ENCODE measurements at places on chromosomes 1 and 21. TPM values are rescaled to one million over a fixed set of nuclear protein-coding genes. Genes with fewer than 3 reads are reported as not detected.

Gene EPHA2
- 68.4 TPM for total RNA-seq

DNA sequence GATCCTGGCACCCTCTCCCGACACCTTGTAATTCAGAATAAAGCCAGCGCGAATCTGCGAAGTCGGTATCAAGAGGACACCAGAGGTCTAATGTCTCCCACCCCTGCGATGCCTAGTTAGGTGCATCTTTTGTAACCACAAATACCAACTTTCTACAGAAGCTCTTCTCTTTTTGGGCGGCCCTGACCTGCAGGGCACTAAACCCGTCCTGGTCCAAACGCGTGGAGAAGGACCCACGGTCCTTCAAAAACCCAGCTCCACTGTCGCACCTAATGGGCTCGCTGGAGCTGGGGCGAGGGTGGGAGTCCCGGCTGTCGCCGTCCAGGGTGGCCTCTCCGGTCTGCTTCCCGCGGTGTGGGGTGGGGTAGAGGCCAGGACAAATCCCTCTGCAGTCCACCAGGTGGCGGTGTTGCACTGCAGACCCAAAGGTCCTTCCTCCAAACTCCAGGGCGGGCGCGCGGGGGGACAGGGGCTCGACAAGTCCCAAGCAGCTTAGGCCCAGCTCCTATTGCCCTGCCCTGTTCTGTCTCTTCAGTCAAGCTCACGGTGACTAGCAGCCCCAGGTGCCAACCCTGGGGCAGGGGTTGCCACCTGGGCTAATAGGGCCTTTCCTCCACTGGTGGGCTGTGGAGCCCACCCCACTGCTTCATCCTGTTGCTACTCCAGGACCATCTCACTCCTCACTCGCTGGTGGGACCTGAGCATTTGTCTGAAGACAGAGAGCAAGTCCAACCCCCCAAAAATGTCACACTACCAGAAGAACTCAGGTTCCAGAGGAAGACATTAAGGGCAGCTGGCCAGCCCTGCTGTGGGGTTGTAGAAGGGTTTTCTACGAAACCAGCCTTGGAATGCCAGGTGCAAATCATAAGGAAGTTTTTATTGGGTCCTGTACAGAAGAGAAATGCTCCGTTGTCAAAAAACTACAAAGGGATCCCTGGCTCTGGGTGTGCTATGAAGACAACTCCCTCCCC lies 2.8 kb downstream of the HES3 start:
- DNase-seq = peak; percentile 67

Gene FMO2
- not detected for total RNA-seq

- peak; percentile 25 for DNase-seq
Measured at GRCh38 chr1:37795340-37796125, 1.9 kb downstream of the MANEAL start.

Gene NGF
- 1.3 TPM for total RNA-seq

DNA sequence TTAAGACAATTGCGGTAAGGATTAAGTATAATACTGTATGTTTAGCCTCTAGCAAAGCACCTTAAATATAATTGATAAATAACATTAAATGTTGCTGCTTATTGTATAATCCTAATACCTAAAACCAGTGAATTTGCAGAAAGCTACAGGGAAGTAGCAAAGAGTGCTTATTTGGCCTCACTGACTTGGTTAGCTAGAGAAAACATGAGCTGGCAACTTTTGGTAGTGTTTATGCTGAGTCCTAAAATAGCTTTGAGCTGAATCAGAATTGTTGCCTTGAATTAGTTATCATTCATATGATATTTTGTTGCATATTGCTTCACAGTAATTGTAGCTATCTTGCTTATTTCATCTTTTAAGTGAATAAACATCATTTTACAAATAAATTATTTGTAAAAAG lies 3.5 kb downstream of the TRIM67 start:
- DNase-seq = no peak

- no peak for DNase-seq
Measured at GRCh38 chr21:41667136-41667535, 99.7 kb downstream of the RIPK4 start.

DNA sequence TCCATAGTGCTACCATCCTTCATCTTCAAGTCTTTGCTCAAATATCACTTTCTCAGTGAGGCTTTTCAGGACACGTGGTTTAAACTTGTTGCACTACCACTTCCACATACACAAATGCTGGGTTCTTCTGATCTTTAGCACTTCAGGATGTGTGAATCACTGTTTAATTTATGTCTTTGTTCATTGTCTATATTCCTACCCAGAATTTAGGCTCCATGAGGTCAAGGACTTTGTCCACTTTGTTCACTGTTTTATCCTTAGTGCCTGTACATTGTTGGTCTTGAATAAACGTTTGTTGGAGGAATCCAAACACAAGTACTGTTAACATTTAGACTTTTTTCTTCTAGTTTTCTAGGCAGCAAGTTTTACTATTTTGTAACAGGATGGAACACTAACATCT lies 42.6 kb upstream of the RALGPS2 start:
- no peak for DNase-seq

Gene KCNJ6
- total RNA-seq = not detected

GRCh38 chr1:151989211-151989862 lies 4.3 kb downstream of the S100A10 start:
- DNase-seq = peak; percentile 99

Gene RGS4
- 10.4 TPM for total RNA-seq

- DNase-seq = no peak
Measured at GRCh38 chr1:206797534-206798383, 25.5 kb upstream of the IL10 start.

Gene NBPF11
- 2.5 TPM for total RNA-seq

GRCh38 chr1:206628916-206629315 lies 6.4 kb upstream of the DYRK3 start:
- DNase-seq = no peak

Gene SLC2A5
- total RNA-seq = not detected

DNA sequence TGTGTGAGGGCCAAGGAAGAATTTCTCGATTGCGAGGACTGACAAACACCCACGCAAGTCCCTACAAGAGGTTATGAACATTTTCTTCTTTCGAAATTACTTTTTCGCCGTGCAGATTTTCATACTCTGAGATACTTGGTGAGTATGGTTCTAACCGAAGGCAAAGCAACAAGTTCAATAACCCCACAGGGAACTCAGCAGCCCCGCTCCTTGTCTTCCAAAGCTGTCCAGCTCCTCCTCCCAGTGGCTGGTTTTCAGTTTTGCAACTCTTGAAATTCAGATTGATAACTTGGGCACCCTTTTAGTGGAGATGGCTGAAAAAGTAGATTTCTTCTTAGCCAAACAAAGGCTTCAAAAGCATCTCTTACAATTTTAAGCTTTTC lies 154.4 kb downstream of the SETD4 start:
- no peak for DNase-seq

DNA sequence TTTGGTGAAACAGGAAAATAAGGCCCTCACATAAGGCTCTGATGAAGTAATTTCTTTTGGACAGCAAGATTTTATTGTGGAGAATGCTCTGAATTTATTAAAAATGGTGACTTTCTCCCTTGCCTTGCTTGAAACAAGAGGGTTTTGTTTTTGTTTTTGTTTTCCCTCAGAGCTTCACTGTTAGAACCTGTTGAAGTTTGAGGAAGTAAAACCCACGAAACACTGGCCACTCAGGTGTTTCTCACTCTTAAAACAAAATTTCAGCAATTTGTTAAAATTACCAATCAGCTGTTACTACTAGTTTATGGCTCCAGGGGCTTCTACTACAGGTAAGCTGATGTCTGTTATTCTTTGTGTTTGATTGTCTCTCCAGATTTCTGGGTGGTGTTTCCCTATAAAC lies 112.6 kb upstream of the B3GALT2 start:
- DNase-seq = no peak

GRCh38 chr1:187721216-187721615 lies 892.5 kb downstream of the PLA2G4A start:
- DNase-seq = no peak

- DNase-seq = peak; percentile 98
Measured at GRCh38 chr1:235011599-235012435, 116.8 kb downstream of the TOMM20 start.

- no peak for DNase-seq
Measured at GRCh38 chr1:226977643-226978431, 37.7 kb downstream of the COQ8A start.

DNA sequence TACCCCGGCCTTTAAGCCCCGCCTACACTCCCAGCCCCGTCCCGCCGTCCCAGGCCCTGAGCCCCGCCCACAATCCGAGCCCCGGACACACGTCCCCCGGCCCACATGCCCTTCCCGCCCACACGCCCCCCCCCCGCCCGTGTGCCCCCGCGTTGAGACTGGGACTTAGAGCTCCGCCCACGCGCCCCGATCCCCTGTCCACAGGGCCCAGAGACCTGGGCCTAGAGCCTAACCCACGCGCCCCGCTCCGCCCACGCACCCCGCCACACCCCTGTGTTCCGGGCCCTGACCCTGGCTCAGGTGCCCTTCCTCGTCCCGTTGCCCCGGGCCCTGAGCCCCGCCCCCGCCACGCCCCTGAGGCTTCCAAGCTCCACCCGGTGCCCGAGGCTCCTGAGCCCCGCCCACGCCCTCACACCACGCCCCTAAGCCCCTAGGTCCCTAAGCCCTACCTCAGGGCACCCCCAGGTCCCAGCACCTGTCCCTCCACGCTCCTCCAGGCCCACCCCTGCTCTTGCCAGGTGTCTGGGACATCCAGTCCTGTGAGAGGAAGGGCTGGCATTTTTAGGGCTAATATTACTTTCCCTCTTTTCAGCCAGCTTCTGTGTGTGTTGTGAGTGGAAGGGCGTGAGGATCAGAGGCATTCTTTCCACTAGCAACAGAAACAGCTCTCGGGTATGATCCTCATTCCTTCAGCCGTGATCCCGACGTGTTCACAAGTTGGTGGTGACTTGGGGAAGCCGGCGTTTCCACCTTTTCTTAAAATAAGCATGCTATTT lies 552 bp upstream of the GPR157 start:
- peak; percentile 90 for DNase-seq

Gene VHLL
- total RNA-seq = not detected

Gene THEM5
- total RNA-seq = not detected

DNA sequence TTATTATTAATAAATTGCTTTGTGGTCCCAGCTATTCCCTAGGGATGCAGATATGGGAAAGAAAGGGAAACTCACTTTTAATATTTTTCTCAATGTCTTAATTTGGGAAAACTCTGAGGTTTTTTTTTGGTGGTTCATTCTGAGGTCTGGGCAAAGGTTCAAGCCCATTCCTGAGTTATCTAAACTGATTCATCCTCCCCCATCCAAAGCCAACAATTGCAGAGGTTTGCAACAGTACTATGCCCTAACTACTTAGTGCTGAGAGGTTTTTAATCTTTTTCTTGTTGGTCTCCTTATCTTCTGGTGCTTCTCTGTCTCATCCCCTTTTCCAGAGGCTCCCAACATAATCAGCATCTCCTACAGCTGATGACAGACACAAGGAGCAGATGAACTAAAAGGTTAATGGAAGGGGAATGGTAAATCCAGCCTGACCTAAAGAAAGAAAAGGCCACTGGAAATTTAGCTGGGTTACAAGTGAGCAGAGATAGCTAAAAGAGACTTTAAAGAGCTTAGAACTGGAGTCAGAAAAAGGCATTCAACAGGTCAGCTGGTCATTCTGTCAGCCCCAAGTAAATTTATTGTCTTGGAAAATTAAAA lies 390.4 kb downstream of the TGFB2 start:
- DNase-seq = peak; percentile 43

GRCh38 chr1:159896546-159896930 lies 3.4 kb downstream of the CFAP45 start:
- no peak for DNase-seq

DNA sequence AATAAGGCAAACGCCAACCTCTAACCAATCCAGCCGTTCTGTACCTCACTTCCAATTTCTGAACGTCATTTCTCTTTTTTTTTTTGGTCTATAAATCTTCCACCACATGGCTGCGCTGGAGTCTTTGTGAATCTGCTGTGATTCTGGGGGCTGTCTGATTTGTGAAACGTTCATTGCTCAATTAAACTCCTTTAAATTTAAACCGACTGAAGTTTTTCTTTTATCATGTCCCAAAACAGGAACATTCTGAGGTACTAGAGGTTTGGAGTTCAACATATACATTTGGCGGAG lies 65.5 kb upstream of the BACH1 start:
- DNase-seq = no peak

Gene TDRD5
- total RNA-seq = not detected

DNA sequence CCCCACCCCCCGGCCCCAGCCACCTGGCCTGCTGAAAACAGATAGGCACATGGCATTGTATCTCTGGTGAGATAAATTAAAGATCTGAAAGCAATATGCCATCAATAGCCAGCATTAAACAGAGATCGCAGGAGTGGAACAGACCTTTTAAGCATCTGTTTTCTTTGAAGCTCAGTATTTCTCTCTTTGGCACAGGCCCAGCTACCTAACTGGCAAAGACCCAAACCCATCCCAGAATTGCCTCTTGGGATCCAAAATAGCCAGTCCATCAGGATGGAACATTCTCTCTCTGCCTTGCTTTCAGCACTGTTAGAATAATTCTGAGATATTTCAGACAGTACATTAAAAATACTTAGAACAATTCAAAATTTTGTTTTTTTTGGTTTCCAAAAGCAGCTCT lies 46.0 kb downstream of the KCNJ6 start:
- no peak for DNase-seq

GRCh38 chr1:192261476-192261875 lies 55.3 kb upstream of the RGS21 start:
- DNase-seq = no peak

Gene TNFSF18
- total RNA-seq = not detected

DNA sequence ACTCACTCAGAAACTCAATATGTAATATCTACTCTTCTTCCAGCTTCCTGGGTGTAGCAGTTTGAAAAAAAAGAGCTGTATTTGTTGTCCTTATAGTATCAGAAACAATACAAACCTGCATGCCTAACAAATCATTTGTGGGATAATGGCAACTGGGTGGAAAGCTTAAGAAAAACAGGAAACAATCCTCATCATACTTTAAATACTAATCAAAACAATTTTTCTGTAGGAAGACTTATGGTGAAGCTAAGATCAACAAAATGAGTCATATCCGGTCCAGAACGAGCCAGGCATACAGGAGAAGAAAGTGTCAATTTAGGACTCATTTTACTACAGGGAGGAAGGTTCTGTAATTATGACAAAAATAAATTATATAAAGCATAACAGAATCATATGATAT lies 181.8 kb upstream of the ADGRL4 start:
- peak; percentile 20 for DNase-seq

DNA sequence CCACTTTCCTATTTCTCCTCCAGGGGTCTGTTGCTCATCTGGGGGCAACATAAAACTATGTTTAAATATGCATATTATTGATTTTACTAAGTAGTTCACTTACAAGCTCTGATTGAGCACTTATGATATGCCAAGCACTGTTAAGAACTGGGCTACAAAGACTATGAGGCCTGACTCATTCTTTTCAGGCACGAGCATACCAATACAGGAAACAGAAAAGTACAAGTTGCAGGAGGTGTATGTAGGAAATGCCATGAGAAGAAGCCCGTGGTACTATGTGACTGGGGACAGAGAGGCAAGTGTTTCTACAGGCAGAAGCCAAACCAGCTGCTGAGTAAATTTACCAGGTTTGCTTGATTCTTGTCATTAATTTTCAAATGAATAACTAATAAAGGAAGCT lies 120.4 kb upstream of the PTGFR start:
- no peak for DNase-seq

DNA sequence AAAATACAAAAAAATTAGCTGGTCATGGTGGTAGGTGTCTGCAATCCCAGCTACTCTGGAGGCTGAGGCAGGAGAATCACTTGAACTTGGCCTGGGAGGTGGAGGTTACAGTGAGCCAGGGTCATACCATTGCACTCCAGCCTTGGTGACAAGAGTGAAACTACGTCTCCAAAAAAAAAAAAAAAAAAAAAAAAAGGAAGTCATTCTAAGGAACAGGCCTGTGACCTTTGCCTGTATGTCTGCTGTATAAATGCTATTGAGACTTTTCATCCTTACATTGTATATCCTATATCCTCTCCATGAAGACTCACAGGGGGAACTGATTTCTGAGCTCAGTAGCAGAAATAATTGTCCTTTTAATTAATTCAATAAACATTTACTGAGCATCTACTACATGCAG lies 7.5 kb upstream of the CTPS1 start:
- DNase-seq = no peak
